Activated naive CD4-positive, alpha-beta T cell treated with anti-CD3 and anti-CD28 coated beads for 36 hours (primary cell): ENCODE measurements at places on chromosomes 7 and 10.
A peak's percentile ranks its signal among the peaks of the same experiment; 100 is the strongest.

GRCh38 chr7:31192986-31193385 is 140.9 kb downstream of the ADCYAP1R1 start:
- DNase-seq: peak; percentile 28

DNA sequence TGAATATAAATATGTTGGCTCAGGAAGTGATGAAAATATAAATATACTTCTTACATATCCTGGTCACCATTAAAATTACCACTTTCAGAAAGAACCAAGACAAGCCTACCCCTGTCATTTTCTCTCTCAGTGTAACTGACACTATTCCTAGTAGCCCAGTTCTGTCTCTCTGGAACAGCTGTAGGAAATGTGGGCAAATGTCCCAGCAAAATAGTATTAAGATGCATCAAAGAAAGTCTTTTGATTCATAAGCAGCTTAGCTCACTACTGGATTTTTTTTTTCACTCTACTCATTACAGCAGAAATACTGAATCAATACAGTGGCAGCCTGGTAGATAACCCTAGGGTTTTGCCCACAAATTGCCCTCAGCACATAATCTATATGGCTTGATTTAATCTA is 290.9 kb downstream of the DNAJB9 start:
- no peak for DNase-seq

DNA sequence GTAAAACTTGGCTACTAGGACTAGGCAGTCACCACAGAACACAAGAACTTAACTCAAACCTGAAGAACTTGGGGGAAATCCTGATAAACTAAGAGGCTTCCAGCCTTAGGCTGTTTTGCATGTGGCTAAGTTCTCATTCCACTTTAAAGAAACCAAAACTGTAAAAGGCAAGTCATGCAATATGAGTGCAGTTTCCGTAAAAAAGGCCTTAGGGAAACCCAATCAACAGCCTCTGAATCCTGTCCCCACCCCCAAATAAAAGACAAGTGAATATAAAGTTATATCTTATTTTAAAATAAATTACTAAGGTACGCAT is 95.1 kb downstream of the USP6NL start:
- DNase-seq: peak; percentile 26

GRCh38 chr10:4802711-4803487 is 23.1 kb upstream of the AKR1E2 start:
- DNase-seq: no peak

DNA sequence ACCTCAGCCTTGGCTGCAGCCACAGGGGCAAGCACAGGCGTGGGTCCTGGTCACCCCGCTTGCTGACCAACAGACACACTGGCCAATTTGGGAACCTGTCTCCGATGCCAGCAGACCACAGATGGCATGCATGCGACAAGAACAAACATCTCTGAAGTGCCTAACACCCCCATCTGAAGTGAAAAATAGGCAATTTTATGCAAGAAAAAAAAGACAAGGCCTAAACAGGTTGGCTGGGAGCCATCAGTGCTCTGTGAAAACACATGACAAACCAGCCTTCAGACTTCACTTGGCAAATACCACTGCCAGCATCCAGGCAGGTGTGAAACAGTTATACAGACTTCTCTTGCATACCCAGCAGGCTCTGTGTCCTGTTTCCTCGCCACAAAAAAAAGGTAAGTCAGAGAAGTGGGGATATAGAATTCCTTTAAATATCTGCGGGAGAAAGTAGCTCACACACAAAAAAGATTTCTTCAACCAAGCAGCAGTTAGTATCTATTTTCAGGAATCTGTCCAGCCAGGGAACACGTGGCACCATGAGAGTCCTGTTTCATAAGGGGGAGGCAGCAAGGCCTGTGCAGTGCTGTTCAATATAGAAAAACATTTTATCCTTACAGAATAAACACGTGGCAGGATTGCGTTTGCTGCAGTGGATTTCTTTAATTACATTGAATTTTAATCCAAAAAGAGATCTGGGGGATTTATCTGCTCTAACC is 293.4 kb upstream of the MKLN1 start:
- DNase-seq: peak; percentile 65

DNA sequence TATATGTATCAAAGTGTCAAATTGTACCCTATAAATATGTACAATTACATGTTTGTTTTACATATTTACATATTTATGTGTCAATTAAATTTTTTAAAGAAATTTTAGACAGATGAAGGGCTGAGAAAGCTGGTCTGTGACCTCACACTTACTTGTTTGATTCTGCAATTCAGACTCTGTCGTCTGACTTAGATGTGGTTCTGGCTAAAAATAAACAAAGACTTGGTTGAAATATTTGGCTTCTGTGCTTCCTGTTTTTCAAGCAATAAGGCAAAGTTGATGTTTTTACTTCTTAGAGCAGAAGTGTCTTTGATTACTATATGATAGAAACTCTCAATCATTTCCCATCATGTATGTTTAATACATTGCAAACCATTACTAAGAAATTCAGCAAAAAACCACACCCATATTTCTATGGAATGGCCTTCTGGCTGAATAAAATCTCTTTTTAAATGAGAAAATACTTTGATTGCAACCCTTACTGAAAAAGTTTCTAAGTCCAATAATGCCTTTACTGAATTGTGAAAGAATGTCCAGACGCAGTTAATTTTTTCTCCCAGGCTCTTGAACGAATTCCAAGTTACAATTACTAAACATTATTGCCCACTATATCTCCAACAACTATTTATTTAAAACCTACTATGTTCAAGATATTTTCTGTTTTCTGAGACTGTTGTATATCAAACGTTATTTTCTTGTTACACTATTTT is 59.5 kb upstream of the PRKG1 start:
- no peak for DNase-seq

- DNase-seq: peak; percentile 47
Measured at GRCh38 chr10:10418387-10418786, 599.3 kb upstream of the CELF2 start.

GRCh38 chr7:7662527-7662926 is 22.0 kb downstream of the UMAD1 start:
- peak; percentile 27 for DNase-seq

DNA sequence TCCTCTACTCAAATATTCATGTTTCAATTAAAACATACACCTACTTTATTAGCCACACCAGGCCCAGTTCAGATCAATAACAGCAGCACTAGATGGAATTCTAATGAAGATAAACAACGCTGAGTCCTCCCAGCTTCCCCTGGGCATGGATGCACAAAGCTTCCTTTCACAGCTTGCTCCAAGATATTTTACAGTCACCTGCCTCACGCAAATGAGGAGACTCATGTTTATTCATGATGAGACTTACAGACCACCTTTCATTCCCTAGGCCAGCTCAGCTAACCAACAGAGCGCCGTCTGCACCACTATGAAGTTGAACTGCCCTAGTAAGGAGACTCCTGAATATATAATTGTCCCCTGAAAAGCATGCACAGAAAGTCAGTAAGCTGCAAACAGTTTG is 283.0 kb upstream of the AOAH start:
- DNase-seq: no peak

GRCh38 chr10:110444004-110444337 is 53.7 kb upstream of the DUSP5 start:
- no peak for DNase-seq

GRCh38 chr10:4781955-4782354 is 44.1 kb upstream of the AKR1E2 start:
- DNase-seq: no peak

- peak; percentile 29 for DNase-seq
Measured at GRCh38 chr10:21406595-21407193, 118.8 kb downstream of the SKIDA1 start.

DNA sequence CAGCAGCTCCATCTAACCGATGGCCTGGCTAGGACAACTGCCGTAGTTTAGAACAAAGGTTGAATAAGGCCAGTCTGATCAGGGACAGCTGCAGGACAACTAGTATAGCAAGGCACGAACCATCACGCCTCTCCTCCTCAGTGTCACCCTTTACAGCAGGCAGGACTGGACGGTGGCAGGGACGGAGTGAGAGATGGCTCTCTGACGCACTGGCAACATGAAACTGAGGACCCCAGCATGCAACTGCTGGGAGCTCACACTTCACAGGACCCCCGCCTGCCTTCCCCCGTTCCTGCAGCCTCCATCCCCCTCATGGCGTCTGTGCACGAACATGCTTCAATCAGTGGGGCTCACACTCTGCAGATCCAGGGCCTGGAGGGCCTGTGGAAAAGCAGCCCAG is 53.7 kb downstream of the ZRANB1 start:
- no peak for DNase-seq

DNA sequence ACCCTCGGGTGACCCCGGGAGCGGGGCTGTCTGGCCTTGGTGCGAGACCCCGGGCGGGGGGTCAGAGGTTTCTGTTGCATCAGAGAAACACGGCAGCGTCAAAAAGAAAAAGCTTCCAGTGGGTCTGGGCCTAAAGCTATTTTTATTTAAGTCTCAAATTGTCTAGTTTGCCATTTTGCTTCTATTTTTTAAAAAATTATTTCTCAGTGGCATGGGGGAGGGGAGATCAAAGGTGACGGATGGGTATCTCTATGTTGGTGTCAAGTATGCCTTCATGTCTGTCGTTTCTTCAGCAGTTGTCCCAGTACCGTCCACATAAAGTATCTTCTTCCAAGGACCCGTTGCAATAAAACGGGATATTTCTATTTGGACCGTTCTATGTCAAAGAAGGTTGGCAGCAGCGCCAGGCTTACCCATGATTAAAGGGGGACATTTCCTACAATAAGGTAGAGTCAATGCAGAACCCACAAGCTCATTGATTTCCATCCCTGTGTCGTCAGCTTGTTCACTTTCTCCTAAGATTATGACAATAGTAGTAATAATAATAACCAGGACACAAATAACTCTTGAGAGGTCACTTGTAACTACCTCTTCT is 26.0 kb upstream of the VAX1 start:
- DNase-seq: no peak

DNA sequence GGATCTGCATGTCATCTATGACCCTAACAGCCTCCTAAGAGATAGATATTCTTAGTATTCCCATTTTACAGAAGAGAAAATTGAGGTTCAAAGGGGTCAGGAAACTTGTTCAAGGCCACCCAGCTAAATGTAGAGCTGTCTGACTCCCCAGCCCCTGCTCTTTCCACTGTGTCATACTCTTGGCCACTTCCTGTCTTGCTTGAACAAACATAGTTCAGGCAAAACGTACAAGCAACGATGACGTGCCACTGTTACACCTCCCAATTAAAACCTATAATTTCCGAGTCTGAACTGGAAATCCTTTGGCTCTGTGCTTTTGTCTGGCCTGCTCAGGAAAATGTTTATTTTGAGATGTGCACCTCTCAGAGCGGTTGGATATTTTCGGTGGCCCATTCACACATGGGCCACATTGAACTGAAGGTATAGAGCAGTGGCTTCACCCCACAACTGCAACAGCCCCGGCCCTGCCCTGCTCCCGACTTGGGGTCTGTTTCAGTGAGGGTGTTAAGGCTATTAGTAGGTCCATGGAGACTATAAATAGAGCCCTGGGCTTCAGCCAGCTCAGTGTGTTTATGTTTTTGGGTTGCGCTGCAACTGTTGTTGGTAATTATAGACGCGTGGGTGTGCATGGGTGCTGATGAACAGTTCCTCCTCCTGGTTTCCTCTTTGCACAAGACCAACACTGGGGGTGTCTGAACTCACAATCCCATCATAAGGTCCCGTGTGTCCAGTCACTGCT is 172.3 kb upstream of the ADO start:
- DNase-seq: peak; percentile 69

DNA sequence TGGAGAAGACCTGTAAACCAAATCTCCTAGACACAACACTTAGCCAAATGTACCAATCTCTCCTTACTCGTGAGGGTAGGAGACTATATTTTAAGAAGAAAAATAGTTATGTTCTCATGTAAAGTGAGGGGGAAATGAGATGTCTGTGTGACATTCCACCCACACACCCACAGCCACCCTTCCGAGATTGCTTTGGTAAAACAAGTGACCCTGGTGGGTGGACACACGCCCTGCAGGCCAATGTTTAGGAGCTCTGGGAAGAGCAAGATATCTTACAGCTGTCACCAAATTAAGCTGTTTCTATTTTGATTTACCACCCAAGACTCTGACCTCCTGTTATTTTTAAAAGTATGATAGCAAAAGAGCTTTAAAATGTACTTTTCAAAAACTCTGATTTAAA is 147.2 kb upstream of the PFKP start:
- no peak for DNase-seq

DNA sequence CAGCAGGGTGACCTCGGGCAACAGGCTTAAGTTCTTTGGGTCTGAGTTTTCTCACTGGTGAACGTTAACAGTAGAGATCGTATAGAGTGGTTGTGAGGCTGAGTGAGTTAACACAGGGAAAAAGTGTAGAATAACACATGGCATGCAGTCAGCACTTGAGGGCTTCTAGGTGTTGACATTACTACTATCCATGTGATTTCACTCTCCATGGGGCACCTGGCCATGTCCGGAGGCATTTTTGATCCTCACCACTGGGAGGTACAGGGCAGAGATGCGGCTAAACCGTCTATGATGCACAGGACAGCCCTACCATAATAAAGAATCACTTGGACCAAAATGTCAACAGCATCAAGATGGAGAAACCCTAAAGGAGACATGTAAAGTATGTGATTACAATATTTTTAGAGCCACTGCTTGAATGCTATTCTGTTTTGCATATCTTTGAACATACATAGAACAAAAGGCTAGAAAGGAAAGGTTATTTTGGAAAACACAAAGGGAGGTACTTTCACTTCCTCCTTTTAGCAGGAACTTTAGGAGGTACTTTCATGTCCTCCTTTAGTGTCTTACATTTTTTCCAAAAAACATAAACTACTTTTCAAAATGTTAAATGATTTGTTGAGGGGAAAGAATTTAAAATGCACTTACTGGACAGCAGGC is 44.3 kb downstream of the NOD1 start:
- DNase-seq: no peak

DNA sequence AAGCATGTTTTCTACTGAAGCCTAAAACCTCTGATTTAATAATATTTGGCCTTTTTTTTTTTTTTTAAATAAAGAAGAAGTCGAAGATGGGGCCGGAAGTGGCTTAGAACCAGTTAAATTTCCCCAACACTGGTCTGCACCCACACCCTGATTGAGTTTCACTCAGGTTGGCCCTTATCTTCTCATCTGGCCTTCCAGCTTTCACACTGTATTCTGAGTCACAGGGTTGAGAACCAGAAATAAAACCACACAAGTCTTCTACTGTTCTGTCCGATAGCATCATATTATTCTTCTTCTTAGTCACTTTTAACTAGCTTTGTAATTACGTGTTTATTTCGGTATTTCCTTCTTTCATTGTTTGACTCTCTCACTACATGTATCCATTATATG is 9.9 kb downstream of the ZNF365 start:
- no peak for DNase-seq

DNA sequence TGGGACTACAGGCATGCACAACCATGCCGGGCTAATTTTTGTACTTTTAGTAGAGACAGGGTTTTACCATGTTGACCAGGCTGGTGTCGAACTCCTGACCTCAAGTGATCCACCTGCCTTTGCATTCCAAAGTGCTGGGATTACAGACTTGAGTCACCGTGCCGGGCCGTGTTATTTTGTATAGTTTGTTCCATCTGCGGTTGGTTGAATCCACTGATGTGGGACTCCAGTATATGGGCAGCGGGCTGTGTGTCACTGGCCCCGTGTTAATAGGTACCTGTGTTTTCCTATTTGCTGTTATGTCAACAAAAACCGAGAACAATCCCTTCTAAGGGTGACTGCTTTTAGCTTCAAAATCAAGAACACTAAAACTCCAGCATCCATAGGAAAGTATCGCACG is 297.6 kb upstream of the PITRM1 start:
- no peak for DNase-seq
